ENCODE measurements at places on chromosomes 3 and 15. TPM values are rescaled to one million over a fixed set of nuclear protein-coding genes. Genes with fewer than 3 reads are reported as not detected.

TIMMDC1 gene
- 105 TPM for polyA plus RNA-seq

LTK gene
- polyA plus RNA-seq: 2.7 TPM

GOLGA6L7 gene
- polyA plus RNA-seq: 0.52 TPM

AADACL2 gene
- not detected for polyA plus RNA-seq

CDHR4 gene
- not detected for polyA plus RNA-seq

RHCG gene
- 2.0 TPM for polyA plus RNA-seq

CPLX3 gene
- 0.09 TPM for polyA plus RNA-seq

LRRIQ4 gene
- polyA plus RNA-seq: not detected

RBP2 gene
- polyA plus RNA-seq: 0.57 TPM

SLC26A6 gene
- polyA plus RNA-seq: 27.4 TPM

BNC1 gene
- polyA plus RNA-seq: 0.17 TPM

SLC24A5 gene
- 0.65 TPM for polyA plus RNA-seq

CCDC14 gene
- polyA plus RNA-seq: 179 TPM
